SJSA1 (cell line): ENCODE measurements at places on chromosomes 2 and 18.

GRCh38 chr2:150485871-150486538, 1.5 kb downstream of the RND3 start:
- DNase-seq: peak; percentile 85

GRCh38 chr2:203567691-203568090, 32.6 kb upstream of the RAPH1 start:
- DNase-seq: no peak

DNA sequence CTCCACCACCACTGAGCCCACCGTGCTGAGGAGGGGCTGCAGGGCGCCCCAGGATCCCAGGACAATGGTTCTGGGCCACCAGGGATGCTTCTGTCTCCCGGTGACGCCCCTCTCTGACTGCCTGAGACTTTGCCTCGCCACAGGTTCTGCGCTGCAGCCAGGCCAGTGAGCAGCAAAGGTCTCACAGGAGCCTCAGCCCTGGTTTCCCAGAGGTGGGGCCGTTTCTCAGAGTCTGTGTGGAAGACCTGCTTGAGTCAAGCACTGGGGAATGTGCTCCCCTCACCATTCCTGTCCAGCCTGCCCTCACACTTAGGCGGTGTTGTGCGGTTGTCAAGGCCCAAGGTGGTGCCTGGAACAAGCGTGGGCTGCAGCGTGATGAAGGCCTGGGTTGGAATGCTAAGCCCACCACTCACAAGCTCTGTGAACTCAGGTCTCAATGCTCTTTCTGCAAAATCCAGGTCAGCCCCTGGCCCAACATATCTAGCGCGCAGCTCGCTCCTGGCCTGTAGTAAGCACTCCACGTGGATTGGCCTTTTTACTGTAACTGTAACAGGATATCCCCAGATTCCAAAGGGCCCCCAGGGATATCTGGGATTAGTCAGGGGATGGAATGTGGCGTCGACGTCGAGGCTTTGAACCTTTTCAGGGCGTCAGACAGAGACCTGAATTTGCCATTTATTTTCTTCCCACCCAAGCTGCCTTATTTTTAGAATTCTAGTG, 47.6 kb downstream of the PLB1 start:
- no peak for DNase-seq

DNA sequence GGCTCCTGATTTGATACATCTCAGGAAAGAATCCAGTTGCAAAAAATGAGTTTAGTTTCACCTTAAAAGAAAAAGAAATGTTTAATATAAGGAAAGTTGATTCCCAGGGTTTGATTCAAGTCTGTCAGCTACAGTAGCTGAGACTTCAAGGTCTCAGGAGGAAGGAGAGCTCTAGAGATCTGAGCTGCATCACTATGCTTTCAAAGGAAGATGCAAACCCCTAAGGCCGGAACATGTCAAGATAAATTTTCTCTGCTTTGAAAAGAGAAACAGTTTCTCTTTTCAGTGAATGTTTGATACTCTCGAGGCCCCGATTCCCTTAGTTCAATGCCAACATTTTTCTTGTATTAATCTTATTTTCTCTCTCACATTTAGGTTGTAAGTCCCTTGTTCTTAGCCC, 128.6 kb downstream of the RGPD3 start:
- no peak for DNase-seq

DNA sequence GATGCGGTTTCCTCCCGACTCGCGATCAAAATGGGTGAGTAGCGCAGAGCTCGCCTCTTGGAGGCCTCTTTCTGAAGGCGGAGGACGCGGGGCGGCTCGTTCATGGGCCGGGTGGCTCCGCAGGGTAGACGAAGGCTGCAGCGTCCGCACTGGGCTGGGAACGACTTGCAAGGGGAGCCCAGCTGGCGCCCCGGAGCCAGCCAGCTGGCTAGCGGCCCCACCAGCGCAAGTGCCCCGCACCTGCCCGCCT, 328 bp upstream of the PASK start:
- no peak for DNase-seq

- DNase-seq: no peak
Measured at GRCh38 chr2:217081799-217082198, 221.9 kb upstream of the TNP1 start.

GRCh38 chr18:23784832-23785245, 95.6 kb downstream of the LAMA3 start:
- DNase-seq: no peak

GRCh38 chr2:42186366-42186765, 17.2 kb downstream of the EML4 start:
- DNase-seq: no peak
